ENCODE measurements at places on chromosomes 16 and 17. TPM values are rescaled to one million over a fixed set of nuclear protein-coding genes. Genes with fewer than 3 reads are reported as not detected.

GRCh38 chr17:51736356-51736755 lies 422.2 kb downstream of the CA10 start:
- no peak for DNase-seq

ALDH3A1 gene
- 0.85 TPM for total RNA-seq

GRCh38 chr17:8237175-8237574 lies 10.7 kb downstream of the CTC1 start:
- DNase-seq: no peak

GRCh38 chr17:8387914-8388651 lies 5.1 kb upstream of the RPL26 start:
- no peak for DNase-seq

DPEP2 gene
- total RNA-seq: 2.9 TPM

CMTM2 gene
- not detected for total RNA-seq

DNA sequence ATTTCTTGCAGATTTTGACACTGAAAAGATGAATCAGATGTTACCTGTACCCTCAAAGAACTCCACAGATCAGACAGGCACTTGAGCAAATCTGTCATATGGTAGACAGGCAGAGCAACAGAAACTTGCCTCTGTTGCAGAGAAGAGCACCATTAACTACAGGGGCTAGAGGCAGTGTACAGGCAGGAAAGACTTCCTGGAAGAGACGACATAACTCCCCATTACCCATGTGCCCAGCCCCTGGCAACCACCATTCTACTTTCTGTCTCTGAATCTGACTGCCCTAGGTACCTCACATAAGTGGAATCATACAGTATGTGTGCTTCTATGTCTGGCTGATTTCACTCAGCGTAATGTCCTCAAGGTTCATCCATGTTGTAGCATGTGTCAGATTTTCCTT lies 15.5 kb downstream of the GFOD2 start:
- DNase-seq: no peak

GRCh38 chr16:86597880-86598606 lies 19.7 kb downstream of the FOXL1 start:
- DNase-seq: no peak

DNA sequence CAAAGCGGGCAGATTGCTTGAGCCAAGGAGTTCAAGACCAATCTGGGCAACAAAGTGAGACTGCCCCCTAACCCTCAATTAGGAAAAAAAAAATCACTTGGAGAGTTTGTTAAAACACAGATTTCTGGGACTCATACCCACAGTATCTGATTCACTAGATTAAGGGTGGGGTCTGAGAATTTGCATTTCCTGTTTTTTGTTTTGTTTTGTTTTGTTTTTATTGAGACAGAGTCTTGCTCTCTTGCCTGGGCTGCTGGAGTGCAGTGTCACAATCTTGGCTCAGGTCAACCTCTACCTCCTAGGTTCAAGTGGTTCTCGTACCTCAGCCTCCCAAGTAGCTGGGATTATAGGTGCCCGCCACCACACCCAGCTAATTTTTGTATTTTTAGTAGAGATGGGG lies 1.1 kb downstream of the HEATR9 start:
- DNase-seq: no peak
